Psoas muscle (tissue), 8 donors: ENCODE measurements at places on chromosomes 13 and 19. TPM values are rescaled to one million over a fixed set of nuclear protein-coding genes. Genes with fewer than 3 reads are reported as not detected.

DNA sequence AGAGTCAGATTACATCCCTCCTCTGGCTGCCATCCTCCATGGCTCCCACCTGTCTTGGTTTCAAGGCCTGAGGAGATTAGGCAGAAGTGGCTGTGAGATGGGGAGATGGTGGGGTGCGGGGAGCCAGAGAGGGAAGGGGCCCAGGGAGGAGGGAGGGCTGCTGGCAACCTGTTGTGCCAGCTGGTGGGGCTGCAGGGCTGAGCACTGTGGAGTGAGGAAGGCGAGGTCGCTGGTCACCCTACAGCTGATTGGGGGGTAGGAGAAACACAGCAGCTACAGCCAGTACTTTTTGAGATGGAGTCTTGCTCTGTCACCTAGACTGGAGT, 48.3 kb downstream of the CD320 start:
- peak; percentile 50 for DNase-seq
- no peak overlapping the region for H3K4me3 ChIP-seq
- no peaks in the 10 kb centered on the region for H3K27me3 ChIP-seq
- peaks cover 3% of the 10 kb centered on the region for H3K36me3 ChIP-seq
- H3K4me1 ChIP-seq, result no peaks in the 10 kb centered on the region

ZNF653 gene
- 6.2 TPM for total RNA-seq

DNA sequence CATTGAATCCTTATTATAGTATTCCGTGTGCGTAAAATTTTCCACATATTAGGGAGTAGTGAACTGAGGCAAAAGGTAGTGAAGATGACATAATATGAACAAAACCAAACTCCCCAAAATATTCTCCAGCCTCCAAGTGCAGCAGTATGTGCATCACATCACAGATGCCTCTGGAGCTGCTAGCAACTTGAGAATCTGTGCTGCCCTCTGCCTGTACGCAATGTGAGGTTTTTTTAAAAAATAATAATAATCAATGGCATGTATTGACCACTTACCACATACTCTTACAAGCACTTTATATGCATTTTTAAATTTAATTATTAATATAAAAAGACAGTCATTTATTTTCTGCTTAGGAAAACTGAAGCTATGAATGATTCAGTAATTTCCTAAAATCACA, 583.0 kb upstream of the SPRY2 start:
- H3K36me3 ChIP-seq, result no peaks in the 10 kb centered on the region
- H3K27me3 ChIP-seq, result no peaks in the 10 kb centered on the region
- H3K4me3 ChIP-seq, result no peak overlapping the region
- no peak for DNase-seq
- no peaks in the 10 kb centered on the region for H3K4me1 ChIP-seq
- no peak overlapping the region for H3K27ac ChIP-seq

IL27RA gene
- total RNA-seq, result 3.7 TPM

DNA sequence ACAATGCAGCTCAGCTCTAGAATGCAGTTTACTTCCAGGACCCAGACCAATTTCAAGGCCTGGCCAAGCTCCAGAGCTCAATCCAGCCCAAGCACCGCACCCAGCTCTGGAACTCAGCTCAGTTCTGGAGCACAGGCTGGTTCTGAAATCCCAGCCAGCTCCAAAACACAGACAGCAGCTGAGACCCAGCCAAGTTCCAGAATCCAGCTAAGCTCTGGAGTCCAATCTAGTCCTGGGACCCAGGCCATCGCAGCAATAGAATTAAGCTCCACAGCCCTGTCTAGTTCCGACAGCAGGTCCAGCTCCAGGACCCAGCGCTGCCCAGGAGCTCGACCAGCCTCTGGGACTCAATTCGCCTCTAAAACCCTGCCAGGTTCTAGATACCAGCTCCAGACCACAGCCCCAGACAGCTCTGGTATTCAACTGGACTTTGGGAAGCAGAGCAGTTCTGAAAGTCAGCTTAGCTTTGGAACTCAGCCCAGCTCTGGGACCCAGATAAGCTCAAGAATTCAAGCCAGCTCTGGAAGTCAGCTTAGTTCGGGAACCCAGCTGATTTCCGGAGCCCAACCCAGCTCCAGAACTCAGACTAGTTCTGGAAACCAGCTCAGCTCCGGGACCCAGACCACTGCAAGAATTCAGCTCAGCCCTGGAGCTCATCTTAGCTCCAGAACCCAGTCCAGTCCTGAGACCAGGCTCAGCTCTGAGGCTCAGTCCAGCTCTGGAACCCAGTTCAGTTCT, 6.8 kb downstream of the GIPC3 start:
- no peaks in the 10 kb centered on the region for H3K36me3 ChIP-seq
- no peak overlapping the region for H3K27ac ChIP-seq
- H3K4me3 ChIP-seq, result no peak overlapping the region
- no peaks in the 10 kb centered on the region for H3K27me3 ChIP-seq
- H3K4me1 ChIP-seq, result no peaks in the 10 kb centered on the region

GRCh38 chr13:77513719-77514335, 21.7 kb upstream of the SCEL start:
- no peaks in the 10 kb centered on the region for H3K27me3 ChIP-seq
- H3K27ac ChIP-seq, result no peak overlapping the region
- H3K4me1 ChIP-seq, result no peaks in the 10 kb centered on the region
- H3K36me3 ChIP-seq, result no peaks in the 10 kb centered on the region
- DNase-seq, result no peak
- no peak overlapping the region for H3K4me3 ChIP-seq

DNA sequence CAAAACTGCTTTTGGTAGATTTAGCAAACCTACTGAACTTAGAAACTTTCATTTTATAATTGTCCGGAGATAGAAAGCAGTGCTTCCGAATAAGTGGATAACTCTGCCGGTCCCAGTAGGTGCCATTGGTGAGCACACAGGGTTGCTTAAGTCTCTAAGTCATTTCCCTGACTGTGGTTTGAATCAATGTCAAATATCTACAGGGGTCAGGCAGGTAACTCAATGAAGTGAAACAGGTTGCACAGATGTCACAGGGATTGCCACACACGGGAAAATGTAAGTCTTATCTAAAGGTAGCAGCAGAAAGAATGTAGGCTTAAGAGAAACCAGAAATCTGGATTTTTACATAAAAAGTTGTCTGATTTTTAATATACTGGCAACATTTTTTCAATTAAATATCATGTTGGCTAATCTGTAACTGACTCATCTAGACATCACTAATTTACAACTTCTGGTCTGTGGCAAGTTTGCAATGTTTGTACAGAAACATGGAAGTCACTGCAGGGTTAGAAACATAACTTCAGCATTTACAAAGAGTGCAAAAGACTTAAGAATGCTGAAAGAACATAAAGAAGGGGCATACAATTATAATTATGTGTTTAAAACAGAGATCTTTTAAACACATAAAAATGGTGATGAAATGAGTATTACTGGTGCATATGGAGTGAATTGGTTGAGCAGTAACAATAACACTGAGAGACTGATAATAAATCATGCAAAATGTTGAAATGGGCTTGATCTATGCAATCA, 14.3 kb upstream of the LRRC63 start:
- H3K27ac ChIP-seq, result no peak overlapping the region
- no peak overlapping the region for H3K4me3 ChIP-seq
- H3K36me3 ChIP-seq, result no peaks in the 10 kb centered on the region
- no peaks in the 10 kb centered on the region for H3K27me3 ChIP-seq
- no peak for DNase-seq
- H3K4me1 ChIP-seq, result no peaks in the 10 kb centered on the region

- no peaks in the 10 kb centered on the region for H3K4me1 ChIP-seq
- no peaks in the 10 kb centered on the region for H3K27me3 ChIP-seq
- no peak for DNase-seq
These were observed 19.6 kb upstream of the PCCA start for GRCh38 chr13:100069278-100069677.

DNA sequence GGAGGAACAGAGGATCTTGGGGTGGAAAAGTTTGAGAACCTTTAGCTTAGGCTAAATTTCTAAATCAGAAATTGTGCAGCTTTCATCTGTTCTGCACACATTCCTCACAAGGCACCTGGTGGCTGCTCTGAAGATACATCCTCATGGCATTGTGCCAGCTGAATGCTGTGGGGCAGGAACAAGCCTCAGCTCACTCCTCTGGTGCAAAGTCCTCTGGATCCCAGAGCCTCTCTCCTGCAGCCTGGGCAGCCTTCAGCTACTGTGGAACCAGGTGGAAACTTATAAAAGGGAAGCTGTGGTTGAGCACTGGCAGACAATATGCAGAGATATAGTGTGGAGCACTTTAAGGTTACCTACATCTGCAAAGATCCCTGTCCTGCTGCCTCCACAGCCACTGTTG, 72.3 kb downstream of the KCTD12 start:
- H3K4me1 ChIP-seq, result no peaks in the 10 kb centered on the region
- H3K27me3 ChIP-seq, result no peaks in the 10 kb centered on the region
- no peak for DNase-seq
- H3K4me3 ChIP-seq, result no peak overlapping the region

DNA sequence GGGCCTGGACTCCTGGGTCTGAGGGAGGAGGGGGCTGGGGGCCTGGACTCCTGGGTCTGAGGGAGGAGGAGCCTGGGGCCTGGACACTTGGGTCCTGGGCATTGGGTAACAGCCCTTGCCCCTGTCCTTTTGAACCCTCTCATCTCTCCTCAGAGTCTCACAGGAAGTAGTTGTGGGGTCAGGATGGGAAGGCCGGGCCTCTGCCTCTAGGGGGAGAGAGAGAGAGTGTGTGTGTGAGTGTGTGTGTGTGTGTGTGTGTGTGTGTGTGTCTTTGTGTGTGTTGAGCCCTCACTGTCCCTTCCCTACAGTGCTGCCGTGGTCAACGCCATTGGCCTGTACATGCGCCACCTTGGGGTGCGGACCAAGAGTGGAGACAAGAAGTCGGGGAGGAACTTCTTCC, 10.9 kb downstream of the ARHGEF1 start:
- no peak overlapping the region for H3K4me3 ChIP-seq
- H3K27ac ChIP-seq, result no peak overlapping the region
- no peaks in the 10 kb centered on the region for H3K4me1 ChIP-seq
- H3K27me3 ChIP-seq, result no peaks in the 10 kb centered on the region
- no peak for DNase-seq

- DNase-seq, result no peak
- H3K27ac ChIP-seq, result peak overlapping the region; percentile 97
- H3K4me3 ChIP-seq, result peak overlapping the region; percentile 95
- H3K27me3 ChIP-seq, result no peaks in the 10 kb centered on the region
- H3K4me1 ChIP-seq, result peaks cover 31% of the 10 kb centered on the region
- H3K36me3 ChIP-seq, result peaks cover 16% of the 10 kb centered on the region
These were observed 1.8 kb downstream of the MBD3 start for GRCh38 chr19:1590641-1591397.

CGB8 gene
- not detected for total RNA-seq

GRCh38 chr13:112603641-112604225, 15.8 kb upstream of the TUBGCP3 start:
- no peak overlapping the region for H3K27ac ChIP-seq
- H3K27me3 ChIP-seq, result no peaks in the 10 kb centered on the region
- H3K4me1 ChIP-seq, result peaks cover 2% of the 10 kb centered on the region
- H3K4me3 ChIP-seq, result no peak overlapping the region
- DNase-seq, result no peak
- no peaks in the 10 kb centered on the region for H3K36me3 ChIP-seq

GRCh38 chr13:79999601-80000000, 341.3 kb downstream of the SPRY2 start:
- no peak overlapping the region for H3K4me3 ChIP-seq
- no peaks in the 10 kb centered on the region for H3K4me1 ChIP-seq
- no peak overlapping the region for H3K27ac ChIP-seq
- no peaks in the 10 kb centered on the region for H3K36me3 ChIP-seq
- DNase-seq, result no peak

- H3K27me3 ChIP-seq, result no peaks in the 10 kb centered on the region
- H3K27ac ChIP-seq, result no peak overlapping the region
- H3K4me1 ChIP-seq, result peaks cover 7% of the 10 kb centered on the region
- H3K4me3 ChIP-seq, result no peak overlapping the region
These were observed 14.6 kb downstream of the XRCC1 start for GRCh38 chr19:43560687-43561086.

ARHGEF18 gene
- total RNA-seq, result 6.0 TPM

GRCh38 chr19:42198676-42199439, 18.6 kb downstream of the DEDD2 start:
- H3K36me3 ChIP-seq, result peaks cover 60% of the 10 kb centered on the region
- H3K4me1 ChIP-seq, result no peaks in the 10 kb centered on the region
- no peak overlapping the region for H3K4me3 ChIP-seq
- no peak overlapping the region for H3K27ac ChIP-seq
- H3K27me3 ChIP-seq, result no peaks in the 10 kb centered on the region
- no peak for DNase-seq

GRCh38 chr19:43564800-43565199, 10.5 kb downstream of the XRCC1 start:
- no peaks in the 10 kb centered on the region for H3K27me3 ChIP-seq
- no peaks in the 10 kb centered on the region for H3K36me3 ChIP-seq
- DNase-seq, result no peak
- H3K4me3 ChIP-seq, result no peak overlapping the region

- no peaks in the 10 kb centered on the region for H3K4me1 ChIP-seq
- H3K27ac ChIP-seq, result no peak overlapping the region
- H3K27me3 ChIP-seq, result peaks cover 4% of the 10 kb centered on the region
- no peak overlapping the region for H3K4me3 ChIP-seq
- no peak for DNase-seq
These were observed 17.1 kb downstream of the IGFL3 start for GRCh38 chr19:46107371-46107770.

TSEN34 gene
- 17.4 TPM for total RNA-seq

DNA sequence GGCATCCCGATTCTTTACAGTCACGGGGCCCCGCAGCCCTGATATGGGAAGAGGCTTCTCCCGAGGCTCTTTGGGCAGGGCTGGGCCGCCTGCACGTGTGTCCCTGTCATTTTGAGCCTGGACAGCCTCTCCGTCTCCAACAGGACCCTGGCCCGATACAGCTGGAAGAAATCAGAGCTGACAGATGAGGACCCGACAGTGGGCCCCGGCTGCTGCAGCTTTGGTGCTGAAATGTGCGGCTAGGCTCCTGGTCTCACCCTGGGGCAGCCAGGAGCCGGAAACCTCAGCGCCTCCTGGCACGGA, 3.2 kb downstream of the PIAS4 start:
- H3K27me3 ChIP-seq, result no peaks in the 10 kb centered on the region
- H3K36me3 ChIP-seq, result peaks cover 21% of the 10 kb centered on the region
- H3K4me3 ChIP-seq, result peak overlapping the region; percentile 87
- peaks cover 64% of the 10 kb centered on the region for H3K4me1 ChIP-seq
- DNase-seq, result no peak

GRCh38 chr13:74329962-74330361, 195.8 kb upstream of the KLF12 start:
- H3K27me3 ChIP-seq, result no peaks in the 10 kb centered on the region
- H3K36me3 ChIP-seq, result no peaks in the 10 kb centered on the region
- no peak overlapping the region for H3K27ac ChIP-seq
- no peak overlapping the region for H3K4me3 ChIP-seq
- H3K4me1 ChIP-seq, result no peaks in the 10 kb centered on the region
- no peak for DNase-seq

- no peaks in the 10 kb centered on the region for H3K4me1 ChIP-seq
- no peaks in the 10 kb centered on the region for H3K36me3 ChIP-seq
- no peak overlapping the region for H3K4me3 ChIP-seq
- DNase-seq, result no peak
These were observed 81.3 kb downstream of the SLC7A1 start for GRCh38 chr13:29513981-29514719.

DNA sequence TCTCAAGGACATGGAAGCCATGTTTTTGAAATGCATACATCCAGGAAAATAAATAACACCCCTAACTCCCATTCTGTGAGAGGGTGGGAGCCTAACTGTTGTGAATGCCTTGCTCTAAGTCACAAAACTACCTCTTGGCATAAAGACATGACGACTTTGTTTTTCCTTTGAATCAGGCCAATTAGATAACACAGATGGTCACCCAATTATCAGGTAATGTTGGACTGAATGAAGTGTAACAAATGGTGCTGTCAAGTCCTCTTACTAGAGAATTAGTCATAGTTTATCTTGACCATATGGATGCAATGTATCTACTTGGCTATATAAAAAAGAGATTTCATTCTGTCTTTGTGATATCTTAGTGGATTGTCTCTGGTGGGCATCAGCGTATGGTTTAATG, 553.6 kb upstream of the ATXN8OS start:
- H3K27me3 ChIP-seq, result no peaks in the 10 kb centered on the region
- no peaks in the 10 kb centered on the region for H3K36me3 ChIP-seq
- no peaks in the 10 kb centered on the region for H3K4me1 ChIP-seq
- H3K27ac ChIP-seq, result no peak overlapping the region
- H3K4me3 ChIP-seq, result no peak overlapping the region
- DNase-seq, result no peak
